Suppressor macrophage treated with lipopolysaccharide for 1 hour (primary cell): ENCODE measurements at places on chromosomes 1 and 21.

DNA sequence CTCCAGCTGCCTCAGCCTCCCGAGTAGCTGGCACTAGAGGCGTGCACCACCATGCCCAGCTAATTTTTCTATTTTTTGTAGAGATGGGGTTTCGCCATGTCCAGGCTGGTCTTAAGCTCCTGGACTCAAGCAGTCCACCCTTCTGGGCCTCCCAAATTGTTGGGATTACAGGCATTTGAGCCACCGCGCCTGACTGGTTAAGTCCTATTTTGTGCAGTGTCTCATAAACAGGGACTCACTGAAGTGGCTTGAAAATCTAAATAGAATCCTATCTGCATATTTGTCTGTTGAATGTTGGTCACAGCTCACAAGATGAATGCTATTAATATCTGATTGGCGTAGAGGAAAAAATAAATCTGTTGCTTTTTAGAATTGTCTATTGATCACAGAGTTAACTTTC, 5.9 kb upstream of the CHAF1B start:
- no peak for DNase-seq

DNA sequence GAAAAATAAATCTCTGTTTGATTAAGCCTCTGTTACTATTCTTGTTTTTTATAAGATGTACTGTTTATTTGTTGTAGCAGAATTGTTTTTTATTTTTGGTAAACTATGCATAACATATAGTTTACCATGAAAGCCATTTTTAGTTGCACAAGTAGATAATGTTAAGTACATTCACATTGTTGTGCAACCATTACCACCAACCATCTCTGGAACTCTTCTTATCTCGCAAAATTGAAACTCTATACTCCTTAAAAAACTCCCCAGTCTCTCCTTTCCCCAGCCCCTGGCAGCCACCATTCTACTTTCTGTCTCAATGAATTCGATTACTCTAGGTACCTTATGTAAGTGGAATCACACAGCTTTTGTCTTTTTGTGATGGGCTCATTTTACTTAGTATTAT, 27.4 kb upstream of the UHMK1 start:
- DNase-seq: no peak

GRCh38 chr1:44806025-44806703, 987 bp downstream of the DYNLT4 start:
- no peak for DNase-seq

DNA sequence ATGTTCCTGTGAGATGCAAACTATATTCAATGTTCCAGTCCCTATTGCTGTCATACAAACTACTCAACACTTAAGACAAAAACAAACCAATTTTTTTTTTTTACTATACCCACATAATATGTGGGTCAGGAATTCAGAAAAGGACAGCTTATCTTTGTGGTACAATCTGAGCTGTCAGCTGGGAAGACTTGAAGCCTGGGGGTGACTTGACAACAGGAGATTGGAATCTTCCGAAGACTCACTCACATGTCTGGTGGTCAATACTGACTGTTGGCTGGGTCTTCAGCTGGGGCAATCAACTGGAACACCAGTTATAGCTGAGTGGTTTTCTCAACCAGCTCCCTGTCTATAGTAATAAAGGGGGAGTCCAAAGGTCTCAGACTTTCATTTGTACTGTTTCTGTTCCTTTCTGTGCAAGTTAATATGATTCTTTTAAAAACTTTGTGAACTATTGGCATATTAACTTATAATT, 81.7 kb upstream of the ATP1B1 start:
- no peak for DNase-seq

- no peak for DNase-seq
Observed at GRCh38 chr1:44131411-44131810, 10.0 kb downstream of the KLF18 start.

DNA sequence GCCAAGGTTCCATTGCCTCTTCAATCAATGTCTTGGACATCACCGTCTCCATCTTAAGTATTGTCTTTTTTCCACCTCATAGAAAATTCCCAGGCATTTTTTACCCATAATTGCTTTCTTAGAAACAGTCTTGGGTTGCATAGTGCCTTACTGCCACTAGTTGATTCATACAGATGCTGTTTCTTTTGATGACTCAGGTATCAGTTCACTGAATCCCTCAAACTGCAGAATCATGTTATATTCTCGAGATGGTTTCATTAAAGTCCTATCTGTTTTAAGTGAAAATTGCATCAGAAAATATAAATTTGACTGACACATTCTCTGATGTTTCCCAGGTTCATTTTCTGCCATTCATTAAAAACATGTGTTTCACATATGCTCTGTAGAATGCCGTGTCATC, 1489.1 kb downstream of the BRINP3 start:
- DNase-seq: no peak

DNA sequence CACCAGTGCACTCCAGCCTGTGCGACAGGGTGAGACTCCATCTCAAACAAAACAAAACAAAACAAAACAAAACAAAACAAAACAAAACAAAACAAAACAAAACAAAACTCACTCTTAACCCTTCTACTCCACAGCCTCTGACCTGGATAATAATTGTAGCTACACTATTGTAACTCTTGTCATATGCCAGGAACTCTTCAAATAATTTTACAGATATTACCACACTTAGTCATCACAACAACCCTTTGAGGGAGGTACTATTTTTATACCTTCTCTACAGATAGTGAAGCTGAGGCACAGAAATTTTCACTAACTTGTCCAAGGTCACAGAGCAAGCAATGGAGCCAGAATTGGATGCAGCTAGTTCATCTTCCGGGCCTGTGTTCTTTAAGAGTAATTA, 547.8 kb downstream of the ADGRL2 start:
- no peak for DNase-seq

GRCh38 chr1:15139654-15140350, 13.7 kb upstream of the TMEM51 start:
- no peak for DNase-seq

DNA sequence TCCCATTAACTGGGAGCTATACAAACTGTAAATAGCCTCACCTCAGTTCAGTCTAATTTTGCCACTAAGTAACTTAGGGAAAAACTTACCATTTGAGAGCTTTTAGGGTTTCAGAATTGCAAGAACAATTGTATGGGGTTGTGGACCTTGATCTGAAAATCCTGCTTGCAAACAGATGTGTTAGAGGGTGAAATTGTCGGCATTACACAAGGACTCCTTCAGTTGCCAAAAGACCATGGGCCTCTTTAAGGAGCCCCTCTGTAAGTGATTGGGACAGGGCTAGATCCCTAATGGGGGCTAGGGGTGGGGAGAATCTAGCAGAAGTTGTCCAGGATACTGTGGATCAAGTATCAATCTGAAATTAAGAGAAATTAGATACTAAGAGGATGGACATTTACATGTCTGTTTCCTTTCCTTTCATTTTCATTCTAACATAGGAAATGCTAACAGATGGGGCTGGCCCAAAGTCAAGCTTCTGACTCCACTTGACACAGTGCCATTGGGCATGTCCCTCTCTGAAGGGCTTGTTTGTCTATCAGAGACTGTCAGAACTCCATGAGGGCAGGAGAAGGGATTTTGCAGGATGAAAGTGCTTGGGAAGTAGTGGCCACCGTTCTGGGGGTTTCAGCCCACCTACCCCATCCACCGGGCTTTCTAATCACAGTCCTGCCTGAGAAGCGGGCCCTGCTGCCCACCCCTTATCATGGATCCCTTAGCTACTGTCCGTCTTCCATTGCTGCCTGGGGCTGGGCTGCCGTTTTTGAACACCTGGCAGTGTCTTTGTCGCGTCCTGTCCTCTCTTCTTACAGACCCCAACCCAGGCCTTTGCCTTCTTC, 54.7 kb downstream of the STUM start:
- DNase-seq: no peak
